ENCODE measurements at places on chromosomes 12 and 14.

GRCh38 chr12:63151623-63152320, 771 bp upstream of the AVPR1A start:
- DNase-seq = peak; percentile 19

- no peak for DNase-seq
Observed at GRCh38 chr14:101033006-101033405, 129.5 kb upstream of the RTL1 start.

GRCh38 chr12:5599378-5599777, 167.5 kb downstream of the NTF3 start:
- no peak for DNase-seq

GRCh38 chr12:8828257-8829124, 6.1 kb downstream of the A2ML1 start:
- DNase-seq = no peak

DNA sequence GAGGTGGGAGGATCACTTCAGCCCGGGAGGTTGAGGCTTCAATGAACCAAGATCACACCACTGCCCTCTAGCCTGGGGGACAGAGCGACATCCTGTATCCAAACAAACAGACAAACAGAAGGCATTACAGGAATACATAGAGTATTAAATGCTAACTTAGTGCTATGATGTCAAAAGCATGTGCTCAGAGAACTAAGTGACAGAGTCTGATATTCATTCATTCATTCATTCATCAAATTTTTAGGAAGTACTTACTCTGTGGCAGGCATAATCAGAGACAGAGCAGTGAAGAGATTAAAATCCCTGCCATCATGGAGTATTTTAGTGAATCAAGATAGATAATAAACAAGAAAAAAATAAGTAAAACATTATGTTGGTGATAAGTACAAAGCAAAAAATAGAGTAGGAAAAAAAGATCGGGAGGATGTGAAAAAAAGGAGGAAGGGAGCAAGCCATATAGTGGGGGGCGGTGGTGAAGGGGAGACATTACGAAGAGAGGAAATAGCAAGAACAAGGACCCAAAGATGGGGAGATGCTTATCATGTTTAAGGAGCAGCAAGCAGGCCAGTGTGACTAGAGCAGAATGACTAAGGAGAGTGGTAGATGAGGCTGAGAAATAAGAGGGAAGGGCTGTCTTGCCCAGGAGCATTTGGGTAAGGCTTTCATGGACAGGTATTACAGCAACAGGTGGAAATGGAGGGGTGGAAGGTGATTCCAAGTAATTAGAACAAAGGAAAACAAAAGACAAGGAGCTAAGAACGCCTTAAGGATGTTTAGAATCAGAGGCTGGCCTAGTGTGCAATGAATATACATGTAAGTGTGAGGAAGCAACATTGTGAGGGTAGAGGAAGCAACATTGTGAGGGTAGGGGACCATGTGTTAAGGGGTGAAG, 2.8 kb downstream of the MAP4K5 start:
- no peak for DNase-seq

DNA sequence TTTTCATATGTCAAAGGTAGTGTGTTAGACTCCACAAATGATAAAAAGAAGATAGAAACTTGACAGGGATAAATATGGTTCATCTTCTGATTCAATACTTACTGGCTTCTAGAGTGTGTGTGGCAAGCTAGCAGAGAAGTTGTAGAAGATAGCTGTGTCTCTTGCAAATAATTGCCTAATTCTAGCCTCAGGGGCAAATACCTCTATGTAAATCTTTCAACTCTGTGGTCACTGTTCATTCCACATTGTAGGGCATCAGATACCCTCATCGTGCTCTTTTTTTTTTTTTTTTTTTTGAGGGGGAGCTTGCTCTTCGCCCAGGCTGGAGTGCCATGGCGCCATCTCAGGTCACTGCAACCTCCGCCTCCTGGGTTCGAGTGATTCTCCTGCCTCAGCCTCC, 1.7 kb downstream of the OLR1 start:
- no peak for DNase-seq

DNA sequence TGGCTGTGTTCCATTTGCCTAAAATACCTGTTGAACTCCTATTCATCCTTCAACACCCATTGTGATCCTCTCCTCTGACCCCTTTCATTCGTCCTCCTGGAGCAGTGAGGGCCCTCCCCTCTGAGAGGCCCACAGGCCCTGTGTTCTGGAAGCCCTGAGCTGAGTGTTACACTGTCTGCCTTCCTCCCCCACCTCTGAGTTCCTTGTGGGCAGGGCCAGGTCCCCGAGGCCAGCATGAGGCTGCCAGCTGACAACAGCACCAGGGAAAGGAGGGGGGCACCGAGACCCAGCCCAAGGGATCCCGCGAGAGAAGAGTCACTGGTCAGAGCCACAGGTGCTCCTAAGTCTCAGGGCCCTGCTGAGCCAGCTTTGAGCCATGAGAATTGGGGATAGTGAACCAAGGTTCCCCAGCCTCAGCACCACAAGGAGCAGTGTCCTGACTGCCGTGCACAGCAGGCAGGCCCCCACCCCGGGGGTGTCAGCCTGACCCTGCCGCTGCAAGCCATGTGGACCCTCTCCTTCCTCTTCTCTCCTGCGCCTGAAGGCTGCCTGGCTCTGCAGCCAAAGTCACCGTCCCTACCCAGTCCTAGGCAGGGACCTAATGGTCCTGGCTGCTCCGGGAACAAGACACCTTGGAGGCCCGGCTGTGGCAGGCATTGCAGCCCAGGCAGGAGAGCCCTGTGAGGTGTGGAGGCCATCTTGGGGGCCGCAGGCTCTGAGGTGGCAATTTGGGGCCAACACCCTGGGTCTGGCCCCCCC, 52.5 kb downstream of the BEGAIN start:
- DNase-seq = peak; percentile 1

GRCh38 chr12:75642226-75642625, 130.8 kb upstream of the KRR1 start:
- no peak for DNase-seq

- no peak for DNase-seq
Observed at GRCh38 chr14:53542732-53543131, 389.6 kb upstream of the DDHD1 start.
